Keratinocyte (primary cell): ENCODE measurements at places on chromosomes 7 and 10.

DNA sequence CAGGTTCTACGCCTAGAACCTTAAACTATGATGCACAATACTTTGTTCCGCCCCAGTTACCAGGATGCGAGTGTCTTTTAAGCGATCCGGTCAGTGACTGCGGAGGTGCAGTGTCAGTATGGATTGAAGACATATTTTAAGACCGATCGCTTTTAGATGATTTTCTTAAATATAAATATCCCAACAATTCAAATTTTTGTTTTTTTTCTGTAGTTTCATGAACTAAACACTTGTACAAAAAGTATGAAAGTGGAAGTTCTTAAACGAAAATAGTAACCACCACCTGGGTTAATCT, 835 bp downstream of the COMMD3 start:
- no peak for DNase-seq

GRCh38 chr7:127440206-127440605, 47.7 kb upstream of the ZNF800 start:
- DNase-seq = no peak

DNA sequence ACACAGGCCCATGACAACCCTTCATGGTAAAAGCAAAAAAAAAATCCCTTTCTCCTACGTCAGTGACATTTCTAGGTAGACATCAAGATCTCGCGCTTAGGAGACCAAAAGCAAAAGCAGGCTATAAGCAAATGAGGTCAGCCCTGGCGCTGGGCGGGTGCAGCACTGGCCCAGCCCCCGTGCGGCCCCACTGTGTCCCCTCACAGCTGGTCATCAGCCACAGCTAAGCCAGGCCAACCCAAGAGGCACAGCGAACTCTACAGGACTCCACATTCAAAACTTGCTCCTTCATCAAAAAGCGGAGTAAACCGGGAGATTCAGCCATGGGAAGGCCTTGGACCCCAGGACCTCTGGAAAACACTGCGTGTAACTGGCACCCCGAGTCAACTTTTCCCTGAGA, 113.7 kb downstream of the PTPRN2 start:
- DNase-seq = no peak

GRCh38 chr7:39971924-39972323, 21.9 kb downstream of the CDK13 start:
- DNase-seq = no peak

DNA sequence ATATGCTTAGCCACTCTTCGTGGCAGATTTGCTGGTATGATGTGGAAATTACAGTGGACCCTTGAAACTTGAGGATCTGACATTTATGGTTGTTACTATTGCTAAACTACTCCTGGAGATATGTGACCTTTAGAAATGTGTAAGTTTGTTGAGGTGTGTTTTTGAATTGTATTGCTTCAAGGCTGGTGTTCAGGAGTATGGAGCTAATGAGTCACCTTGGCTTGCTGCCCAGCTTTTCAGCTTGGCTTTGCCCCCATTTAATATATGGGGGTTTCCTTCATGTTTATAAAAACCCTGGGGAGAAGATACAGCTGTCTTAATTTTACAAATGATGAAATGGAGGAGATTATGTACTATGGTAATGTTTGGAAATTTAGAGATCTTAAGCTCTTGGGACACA, 11.6 kb downstream of the HBP1 start:
- DNase-seq = no peak

DNA sequence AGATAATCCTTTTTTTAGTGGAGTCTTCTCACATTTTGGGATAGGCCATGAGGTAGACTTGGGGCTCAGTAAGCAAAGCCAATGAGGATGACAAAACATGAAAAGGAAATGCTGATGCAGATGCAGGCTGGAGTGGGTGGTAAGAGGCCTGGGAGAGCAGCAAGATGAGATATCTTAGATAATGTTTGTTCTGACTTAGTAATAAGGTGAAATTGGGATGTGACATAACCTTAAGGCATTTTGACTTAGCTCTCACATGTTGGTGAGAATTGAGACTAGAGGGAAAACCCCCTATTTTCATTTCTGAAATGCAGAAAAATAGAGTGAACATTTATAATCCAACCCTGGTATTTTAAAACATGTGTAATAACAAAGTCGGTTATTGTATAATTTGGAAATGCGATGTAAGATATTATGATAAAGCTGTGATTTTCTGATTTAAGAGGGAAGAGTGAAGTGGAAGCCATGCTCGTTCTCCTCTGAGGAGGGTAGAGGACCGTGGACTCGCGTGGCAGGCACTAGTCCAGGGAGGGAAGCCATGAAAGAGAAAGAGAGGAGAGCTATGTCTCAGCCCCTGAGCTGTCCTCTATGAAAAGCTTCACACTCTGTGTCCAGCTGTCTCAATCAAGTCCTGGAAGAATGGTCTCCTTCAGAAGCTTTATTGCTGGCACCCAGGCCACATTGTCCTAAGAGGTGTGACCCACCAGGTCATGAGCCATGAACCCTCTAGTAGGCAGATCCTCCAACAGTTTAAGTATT, 57.3 kb downstream of the ST7 start:
- DNase-seq = no peak

GRCh38 chr7:51346126-51346525, 29.5 kb upstream of the COBL start:
- DNase-seq = no peak

DNA sequence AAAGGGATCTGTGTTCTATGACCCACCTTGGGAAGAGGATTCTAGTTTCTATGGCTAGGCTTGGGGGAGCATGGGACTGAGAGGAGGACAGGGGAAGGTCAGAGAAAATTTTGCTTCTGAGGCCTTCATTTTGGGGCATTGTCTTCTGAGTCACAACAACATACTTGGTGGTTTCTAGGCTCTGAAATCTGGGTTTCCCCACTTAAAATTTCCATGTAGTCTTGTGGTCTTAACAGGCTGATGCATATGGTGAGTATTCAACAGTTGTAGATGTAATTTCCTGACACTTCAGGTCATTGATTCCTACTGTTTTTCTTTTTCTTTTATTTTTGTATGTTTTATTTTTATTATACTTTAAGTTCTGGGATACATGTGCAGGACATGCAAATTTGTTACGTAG, 88.5 kb downstream of the ANKRD7 start:
- no peak for DNase-seq
